ENCODE measurements at places on chromosomes 16 and 17. TPM values are rescaled to one million over a fixed set of nuclear protein-coding genes. Genes with fewer than 3 reads are reported as not detected.
A peak's percentile ranks its signal among the peaks of the same experiment; 100 is the strongest.

LITAFD gene
- not detected for total RNA-seq

NLRC3 gene
- 0.26 TPM for total RNA-seq

KCNJ18 gene
- not detected for total RNA-seq

RNF112 gene
- 0.10 TPM for total RNA-seq

EFCAB13 gene
- total RNA-seq: 7.1 TPM

CDK10 gene
- 52.6 TPM for total RNA-seq

GRCh38 chr16:56932721-56933619 lies 1.0 kb downstream of the HERPUD1 start:
- peak; percentile 38 for DNase-seq

GRCh38 chr17:19753051-19753509 lies 5.0 kb upstream of the ALDH3A1 start:
- peak; percentile 61 for DNase-seq

GRCh38 chr16:1723450-1724147 lies 17.6 kb downstream of the MAPK8IP3 start:
- no peak for DNase-seq

DNA sequence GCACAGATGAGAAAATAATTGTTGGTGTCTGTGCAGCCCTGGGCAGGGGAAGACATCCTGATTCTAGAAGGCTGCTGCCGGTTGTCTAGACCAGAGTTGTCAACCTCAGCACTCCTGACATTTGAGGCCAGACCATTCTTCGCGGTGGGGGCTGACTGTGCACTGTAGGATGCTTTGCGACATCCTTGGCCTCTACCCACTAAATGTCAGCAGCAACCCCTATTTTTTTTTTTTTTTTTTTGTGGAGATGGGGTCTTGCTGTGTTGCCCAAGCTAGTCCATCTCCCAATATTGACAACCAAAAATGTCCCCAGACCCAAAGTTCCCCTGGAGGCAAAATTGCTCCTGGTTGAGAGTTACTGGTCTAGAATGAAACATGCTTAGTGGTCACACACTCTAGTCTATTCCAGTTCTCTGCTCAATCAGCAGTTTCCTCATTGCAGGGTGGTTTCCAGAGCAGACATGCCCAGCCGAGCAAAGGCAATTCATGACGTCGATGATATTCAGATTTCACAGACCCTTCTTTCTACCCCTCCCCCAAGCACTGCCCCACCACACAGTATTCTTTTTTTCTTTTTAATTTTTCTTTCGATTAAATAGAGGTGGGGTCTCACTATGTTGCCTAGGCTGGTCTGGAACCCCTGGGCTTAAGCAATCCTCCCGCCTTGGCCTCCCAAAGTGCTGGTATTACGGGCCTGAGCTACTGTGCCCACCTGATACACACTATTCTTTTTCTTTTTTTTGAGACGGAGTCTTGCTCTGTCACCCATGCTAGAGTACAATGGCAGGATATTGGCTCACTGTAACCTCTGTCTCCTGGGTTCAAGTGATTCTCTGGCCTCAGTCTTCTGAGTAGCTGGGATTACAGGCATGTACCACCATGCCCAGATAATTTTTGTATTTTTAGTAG lies 9.0 kb downstream of the C17orf99 start:
- DNase-seq: no peak

DNA sequence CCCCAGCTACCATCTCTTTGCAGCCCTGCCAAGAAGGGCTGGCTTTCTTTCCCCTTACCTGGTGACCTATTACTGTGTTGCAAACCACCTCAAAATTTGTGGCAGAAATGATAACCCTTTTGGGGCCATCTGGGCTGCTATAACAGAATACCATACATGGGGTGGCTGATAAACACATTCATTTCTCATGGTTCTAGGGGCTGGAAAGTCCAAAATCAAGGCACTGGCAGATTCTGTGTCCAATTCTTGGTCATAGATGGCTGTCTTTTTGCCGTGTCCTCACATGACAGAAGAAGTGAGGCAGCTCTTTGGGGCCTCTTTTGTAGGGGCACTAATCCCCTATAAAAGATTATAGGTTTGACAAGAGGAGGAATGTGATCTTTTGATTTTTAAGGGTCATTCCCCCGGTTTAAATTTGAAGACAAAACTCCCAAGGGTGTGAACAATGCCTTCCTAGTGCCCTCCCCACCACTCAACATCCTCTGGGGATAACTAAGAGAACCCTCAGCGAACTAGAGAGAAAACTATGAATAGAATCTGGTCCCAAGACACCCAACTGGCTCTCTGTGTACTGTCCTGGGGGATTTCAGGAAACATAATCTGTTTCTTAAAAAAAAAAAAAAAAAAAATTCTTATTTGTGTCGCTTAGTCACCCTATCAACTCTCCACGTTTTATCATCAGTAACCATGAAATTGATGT lies 1.7 kb upstream of the METTL22 start:
- no peak for DNase-seq

DNA sequence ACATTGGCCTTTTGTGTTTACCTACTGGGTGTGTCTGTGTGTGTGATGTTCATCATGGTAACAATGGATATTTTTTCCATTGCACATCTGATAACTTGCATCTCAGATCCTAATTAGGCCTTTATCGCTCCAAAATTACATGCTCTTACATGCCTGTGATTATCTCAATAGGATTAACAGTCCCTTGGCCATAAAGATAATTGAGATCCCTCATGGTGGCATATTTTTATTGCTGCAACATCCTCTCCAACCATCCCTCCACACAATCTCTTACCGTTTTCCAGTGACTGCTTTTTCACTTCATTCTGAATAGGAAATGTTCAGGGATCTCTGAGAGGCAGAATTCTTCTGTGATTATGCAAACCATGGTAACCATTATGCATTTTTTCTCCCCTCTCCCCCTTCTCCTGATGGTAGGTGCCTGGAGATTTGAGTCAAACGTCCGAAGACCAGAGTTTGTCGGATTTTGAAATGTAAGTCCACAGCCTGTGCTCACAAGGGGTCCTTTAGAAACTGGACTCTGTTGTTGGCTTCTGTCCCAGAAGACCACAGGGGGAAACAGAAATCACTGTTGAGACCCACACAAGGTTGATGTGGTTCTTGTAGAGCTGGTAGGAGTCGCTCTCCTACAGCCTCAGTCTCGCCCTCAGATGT lies 405.5 kb downstream of the CPPED1 start:
- no peak for DNase-seq

DNA sequence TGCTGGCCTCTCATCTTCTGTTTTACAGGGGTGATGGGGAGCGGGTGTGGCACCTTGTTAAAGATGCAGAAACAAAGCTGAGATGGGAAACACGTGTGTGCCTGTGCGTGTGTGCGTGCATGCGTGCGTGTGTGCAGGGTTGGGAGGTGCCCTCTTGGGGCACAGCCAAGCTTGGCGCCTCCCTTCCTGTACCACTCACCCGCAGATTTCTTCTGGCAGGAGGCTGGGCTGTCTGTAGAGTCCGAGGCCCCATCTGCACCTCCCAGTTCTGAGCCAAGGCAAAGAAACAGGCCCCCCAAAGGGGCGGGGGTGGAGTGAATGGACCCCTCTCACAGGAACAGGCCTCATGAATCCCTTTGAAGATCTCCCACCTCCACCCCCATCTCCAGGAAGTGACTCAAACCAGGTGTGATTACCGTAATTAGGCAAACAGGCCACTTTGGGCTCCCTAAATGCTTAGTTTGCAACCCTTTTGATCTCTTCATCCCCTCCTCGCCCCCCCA lies 20.9 kb downstream of the TNS4 start:
- no peak for DNase-seq

GRCh38 chr17:82718986-82719685 lies 2.6 kb downstream of the FN3KRP start:
- DNase-seq: no peak

DNA sequence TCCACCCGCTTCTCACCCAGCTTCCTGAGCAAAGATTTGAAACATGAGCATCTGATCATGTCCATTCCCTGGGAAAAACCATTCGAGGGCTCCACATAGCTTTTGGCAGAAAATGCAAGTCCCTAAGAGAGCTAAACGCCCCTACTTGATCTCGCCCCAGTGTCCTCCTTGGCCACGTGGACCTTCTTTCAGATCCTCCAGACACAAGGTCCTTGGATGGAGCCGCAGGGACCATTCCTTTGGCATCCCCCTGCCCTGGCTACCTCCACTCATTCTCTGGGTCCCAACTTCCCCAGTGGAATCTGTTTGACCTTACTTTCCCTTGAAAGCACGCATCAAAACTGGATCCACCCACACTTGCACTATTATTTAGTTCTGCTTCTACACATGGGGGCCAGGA lies 146.5 kb downstream of the SDK2 start:
- no peak for DNase-seq

DNA sequence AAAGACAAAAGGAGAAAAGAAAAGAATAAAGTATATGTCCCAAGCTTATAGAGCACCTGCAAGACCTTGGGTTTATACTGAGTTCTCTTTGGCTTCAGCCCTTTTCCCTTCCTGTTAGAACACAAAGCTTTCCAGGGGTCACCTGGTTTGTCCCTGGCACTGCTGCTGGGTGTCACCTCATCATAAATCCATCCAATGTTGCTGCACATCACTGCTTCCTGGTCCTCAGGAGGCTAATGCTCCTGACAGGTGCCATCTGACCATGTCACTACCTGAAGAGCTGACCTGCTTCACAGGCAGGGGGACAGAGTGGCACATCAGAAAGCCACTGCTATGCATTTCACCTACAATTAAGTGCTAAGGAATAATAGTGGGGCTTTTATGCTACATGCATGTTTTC lies 164.6 kb upstream of the ELAC2 start:
- no peak for DNase-seq

GRCh38 chr16:50038756-50039529 lies 13.9 kb downstream of the CNEP1R1 start:
- no peak for DNase-seq

DNA sequence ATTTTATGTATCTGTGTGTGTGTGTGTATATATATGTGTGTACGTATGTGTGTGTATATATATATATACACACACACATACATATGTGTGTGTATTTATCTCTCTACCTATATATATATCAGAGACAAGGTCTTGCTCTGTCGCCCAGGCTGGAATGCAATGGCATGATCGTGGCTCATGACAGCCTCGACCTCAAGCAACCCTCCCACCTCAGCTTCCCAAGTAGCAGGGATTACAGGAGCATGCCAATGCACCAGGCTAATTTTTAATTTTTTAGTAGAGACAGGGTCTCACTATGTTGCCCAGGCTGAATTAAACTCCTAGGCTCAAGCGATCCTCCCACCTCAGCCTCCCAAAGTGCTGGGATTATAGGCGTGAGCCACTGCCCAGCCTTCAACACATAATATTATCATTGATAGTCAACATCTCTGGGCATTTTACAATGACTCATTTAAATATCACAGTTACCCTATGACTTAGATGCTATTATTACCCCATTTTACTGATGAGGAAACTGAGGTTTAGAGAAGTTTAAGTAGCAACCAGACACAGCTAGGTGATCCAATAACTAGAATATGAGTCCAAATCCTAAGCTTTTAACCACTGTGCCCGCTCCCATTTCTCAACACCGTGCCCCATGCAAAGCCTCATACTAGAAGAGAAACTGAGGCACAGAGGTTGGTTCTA lies 24.3 kb downstream of the G6PC3 start:
- no peak for DNase-seq

- DNase-seq: no peak
These were observed 4.1 kb downstream of the ICAM2 start for GRCh38 chr17:64016231-64016784.
